ENCODE measurements at places on chromosomes 5 and 9. TPM values are rescaled to one million over a fixed set of nuclear protein-coding genes. Genes with fewer than 3 reads are reported as not detected.

The EQTN gene
- not detected for total RNA-seq

The FCHO2 gene
- 11.9 TPM for total RNA-seq

The PCDHA13 gene
- total RNA-seq, result not detected

The FOXD4L4 gene
- total RNA-seq, result 0.08 TPM

The TEK gene
- total RNA-seq, result 3.0 TPM

The LRRC26 gene
- not detected for total RNA-seq

The WDR38 gene
- total RNA-seq, result not detected

The RANBP17 gene
- 4.4 TPM for total RNA-seq

The PCDHGB1 gene
- 2.2 TPM for total RNA-seq

The OTP gene
- total RNA-seq, result 0.24 TPM

The RMRP gene
- 5,375 TPM for total RNA-seq

The OR13D1 gene
- total RNA-seq, result not detected

The SHOC1 gene
- not detected for total RNA-seq

The LCN12 gene
- not detected for total RNA-seq

The SLC1A1 gene
- 0.96 TPM for total RNA-seq
